Activated CD8-positive, alpha-beta memory T cell treated with anti-CD3 and anti-CD28 coated beads for 36 hours (primary cell): ENCODE measurements at places on chromosomes 2 and 18. TPM values are rescaled to one million over a fixed set of nuclear protein-coding genes. Genes with fewer than 3 reads are reported as not detected.

Gene WDPCP
- total RNA-seq, result 5.5 TPM

Gene TTN
- total RNA-seq, result 0.61 TPM

Gene DHRS9
- total RNA-seq, result 0.19 TPM

Gene APCDD1
- not detected for total RNA-seq

Gene INPP5D
- 46.5 TPM for total RNA-seq

Gene KIAA2012
- total RNA-seq, result not detected

Gene SGPP2
- total RNA-seq, result 5.6 TPM

Gene UGT1A6
- not detected for total RNA-seq

Gene TMEM37
- not detected for total RNA-seq

Gene DNAJC27
- total RNA-seq, result 3.3 TPM

Gene VWC2L
- not detected for total RNA-seq

Gene LIPG
- total RNA-seq, result 0.13 TPM

Gene LIMS1
- total RNA-seq, result 52.2 TPM
